HCT116 (cell line): ENCODE measurements at places on chromosomes 7 and 10.

DNA sequence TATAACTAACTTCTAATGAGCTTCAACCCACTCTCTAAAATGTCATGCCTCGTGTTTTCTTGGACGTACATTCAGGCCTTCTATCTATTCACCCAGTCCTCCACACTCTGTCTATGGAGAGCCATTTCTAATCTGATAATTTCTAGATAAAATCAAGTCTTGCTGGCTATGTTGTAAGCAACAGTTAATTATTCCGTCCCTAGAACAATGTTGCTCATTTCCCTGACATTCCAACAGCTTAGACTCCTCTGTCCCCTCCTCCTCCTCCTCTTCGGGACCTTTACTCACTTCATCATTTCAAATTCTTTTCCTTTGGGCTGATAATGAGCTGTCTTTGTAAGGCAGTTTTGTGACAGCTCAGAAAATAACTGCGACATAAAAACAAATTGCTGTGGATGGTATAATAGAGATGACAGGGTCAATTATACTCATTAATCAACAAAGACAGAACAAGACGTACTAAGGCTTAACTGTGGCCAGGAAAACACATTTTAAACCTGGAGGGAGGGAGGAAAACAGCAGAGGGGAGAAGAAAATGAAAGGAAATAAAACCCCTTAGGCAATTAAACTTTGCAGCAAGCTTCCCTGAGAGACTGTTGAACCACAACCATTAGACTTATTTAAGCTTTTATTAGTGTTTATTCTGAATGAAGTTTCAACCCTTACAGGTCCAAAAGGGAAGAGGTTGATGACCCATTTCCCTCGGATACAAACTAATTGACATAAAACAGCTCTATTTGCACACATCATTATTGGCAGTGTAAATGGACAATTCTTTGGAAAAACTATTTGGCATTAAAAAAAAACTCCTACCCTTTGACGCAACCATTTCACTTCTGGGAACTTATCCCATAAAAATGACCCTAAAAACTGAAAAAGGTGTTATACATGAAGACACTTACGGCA lies 179.1 kb downstream of the SFMBT2 start:
- DNase-seq, result no peak

- no peak for DNase-seq
These were observed 414.6 kb upstream of the ZMIZ1 start for GRCh38 chr10:78654047-78654590.

GRCh38 chr7:143205560-143206293 lies 16.1 kb upstream of the TAS2R40 start:
- DNase-seq, result no peak

DNA sequence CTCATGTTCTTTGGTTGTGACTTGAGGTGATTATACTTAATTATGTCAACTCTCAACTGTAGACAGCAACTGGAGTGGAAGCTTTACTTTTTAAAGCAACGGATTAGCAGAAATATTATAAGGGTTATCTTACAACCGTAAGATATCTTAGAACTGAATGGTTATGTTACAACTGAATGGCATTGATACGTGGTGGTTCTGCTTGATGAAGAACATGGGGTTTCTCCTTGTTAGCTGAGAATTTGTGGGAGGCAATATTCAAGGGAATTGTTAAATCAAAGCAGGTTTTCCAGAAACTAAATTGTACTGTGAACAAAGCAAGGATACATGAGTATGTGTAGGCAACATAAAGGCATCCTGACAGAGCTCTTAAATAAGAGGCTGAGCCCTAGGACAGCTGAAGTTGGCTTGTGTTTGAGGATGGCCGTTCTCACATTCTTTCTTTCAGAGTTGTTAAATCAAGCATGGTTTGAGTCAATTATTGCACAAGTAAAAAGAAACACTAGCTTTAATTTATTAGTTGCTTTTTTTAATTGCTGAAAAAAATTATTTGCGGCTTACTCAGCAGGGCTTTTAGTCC lies 350.0 kb downstream of the PLXDC2 start:
- DNase-seq, result no peak

GRCh38 chr10:22473459-22473858 lies 128.2 kb downstream of the SPAG6 start:
- no peak for DNase-seq

- no peak for DNase-seq
These were observed 28.3 kb downstream of the FZD9 start for GRCh38 chr7:73461782-73462285.

DNA sequence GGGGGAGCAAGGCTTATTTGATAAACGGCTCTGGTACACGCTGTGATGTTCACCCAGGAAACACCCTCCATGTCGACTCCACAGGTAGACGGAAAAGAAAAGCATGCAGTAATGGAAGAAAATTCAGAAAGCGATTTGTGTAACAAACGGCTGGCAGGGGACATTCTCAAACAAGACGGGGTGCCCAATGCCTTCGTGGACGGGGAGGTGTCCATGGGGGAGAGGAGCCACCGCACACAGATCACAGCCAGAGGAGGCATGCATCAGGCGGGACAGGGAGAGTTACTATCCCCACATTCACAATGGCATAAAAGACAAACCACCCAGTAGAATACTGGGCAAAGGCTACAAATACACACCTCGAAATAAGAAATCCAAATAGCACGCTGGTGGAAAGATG lies 20.1 kb downstream of the CNPY1 start:
- no peak for DNase-seq

- DNase-seq, result no peak
These were observed 22.1 kb downstream of the STAMBPL1 start for GRCh38 chr10:88901984-88902789.

GRCh38 chr10:83909001-83909400 lies 230.3 kb upstream of the GHITM start:
- DNase-seq, result no peak

- DNase-seq, result no peak
These were observed 15.1 kb downstream of the GATA3 start for GRCh38 chr10:8069627-8070026.

GRCh38 chr10:110423650-110424049 lies 74.1 kb upstream of the DUSP5 start:
- no peak for DNase-seq

- no peak for DNase-seq
These were observed 181.2 kb upstream of the ANK3 start for GRCh38 chr10:60570896-60571295.

GRCh38 chr7:92413550-92413949 lies 33.7 kb upstream of the GATAD1 start:
- no peak for DNase-seq

- DNase-seq, result no peak
These were observed 5.4 kb downstream of the VIM start for GRCh38 chr10:17233286-17233991.

GRCh38 chr7:6257675-6258074 lies 14.7 kb downstream of the CYTH3 start:
- no peak for DNase-seq

DNA sequence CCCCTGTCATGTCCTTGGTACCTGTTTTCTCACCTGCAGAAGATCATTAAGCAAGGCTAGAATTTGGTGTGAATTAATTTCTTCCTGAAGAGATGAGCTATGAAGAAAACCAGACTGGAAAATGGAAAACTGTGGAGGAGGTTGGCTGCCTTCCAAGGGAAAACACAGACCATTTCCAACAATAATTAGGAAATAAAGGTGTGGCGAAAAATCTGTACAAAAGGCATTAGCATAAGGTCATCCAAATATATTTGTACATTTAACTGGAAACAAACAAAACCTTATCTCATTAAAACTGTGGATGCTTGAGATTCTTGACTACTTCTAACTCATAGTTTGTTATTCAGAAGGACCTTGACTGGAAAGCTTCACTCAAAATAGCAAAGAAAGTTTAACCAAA lies 1.7 kb downstream of the STN1 start:
- no peak for DNase-seq

DNA sequence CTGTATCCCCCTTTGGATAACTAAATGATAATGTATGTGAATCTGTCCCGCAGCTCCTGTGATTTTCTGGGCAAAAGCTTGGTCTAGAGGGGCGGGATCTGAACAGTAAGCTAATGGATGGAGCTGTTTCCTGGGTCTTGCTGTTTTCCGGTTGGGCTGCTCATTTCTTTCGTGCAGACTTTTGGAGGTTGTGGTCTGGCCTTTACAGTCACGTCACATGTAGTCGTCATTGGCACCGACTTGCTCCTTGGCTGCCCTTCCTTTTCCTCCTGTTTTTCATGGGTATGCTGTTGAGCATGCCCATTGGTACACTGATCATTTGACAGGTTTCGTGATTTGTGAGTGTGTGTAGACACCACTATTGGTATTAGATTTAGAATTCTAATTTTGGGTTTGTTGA lies 2.0 kb downstream of the FBH1 start:
- no peak for DNase-seq

- no peak for DNase-seq
These were observed 13.6 kb downstream of the TBATA start for GRCh38 chr10:70771311-70772194.

DNA sequence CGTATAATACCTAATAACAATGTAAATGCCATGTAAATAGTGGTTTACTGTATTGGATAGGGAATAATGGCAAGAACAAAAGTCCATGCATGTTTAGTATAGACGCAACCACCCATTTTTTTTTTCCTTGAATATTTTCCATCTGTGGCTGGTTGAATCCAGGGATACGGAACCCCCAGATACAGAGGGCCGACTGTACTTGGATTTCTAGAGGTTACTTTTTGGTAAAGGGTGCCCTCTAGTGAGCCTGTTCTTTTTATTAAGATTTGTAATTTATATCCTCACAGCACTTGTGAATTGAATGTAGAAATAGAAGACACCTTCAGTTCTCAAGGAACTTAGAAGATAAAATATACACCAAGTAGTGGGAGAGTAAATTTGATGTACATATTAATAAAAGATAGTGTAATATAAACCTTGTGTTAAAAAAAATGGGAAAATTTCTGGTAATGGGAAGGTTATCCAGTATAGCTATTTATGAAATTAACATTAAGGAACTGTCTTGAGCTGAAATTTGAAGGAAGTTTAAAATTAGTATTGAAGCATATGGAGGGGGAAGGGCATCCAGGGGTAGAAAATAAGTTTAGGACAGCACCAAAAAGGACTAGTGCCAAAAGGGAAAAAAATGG lies 32.0 kb downstream of the EXOC6 start:
- DNase-seq, result peak; percentile 37

GRCh38 chr10:10786109-10787090 lies 231.3 kb upstream of the CELF2 start:
- no peak for DNase-seq

GRCh38 chr10:73965890-73966768 lies 31.8 kb upstream of the VCL start:
- DNase-seq, result peak; percentile 99

- no peak for DNase-seq
These were observed 169.9 kb upstream of the AOAH start for GRCh38 chr7:36894190-36894589.

DNA sequence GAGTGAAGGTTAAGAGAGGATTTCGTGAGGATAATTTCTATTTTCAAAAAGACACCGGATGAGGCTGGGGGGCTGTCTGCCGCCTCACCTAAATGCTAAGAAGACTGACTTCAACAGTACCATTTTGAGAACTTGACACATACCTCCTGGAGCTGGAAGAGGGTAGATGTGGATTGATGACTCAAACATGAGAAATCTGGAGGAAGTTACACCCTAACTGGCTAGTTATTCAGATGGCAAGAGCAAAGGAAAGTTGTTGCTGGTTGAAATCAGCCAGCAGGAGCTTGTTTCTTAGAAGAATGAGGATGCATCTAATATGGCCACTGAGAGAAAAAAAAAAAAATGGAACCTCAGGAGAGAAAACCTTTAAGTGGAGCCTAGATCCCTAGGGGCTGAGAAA lies 76.2 kb upstream of the KIAA1217 start:
- no peak for DNase-seq

DNA sequence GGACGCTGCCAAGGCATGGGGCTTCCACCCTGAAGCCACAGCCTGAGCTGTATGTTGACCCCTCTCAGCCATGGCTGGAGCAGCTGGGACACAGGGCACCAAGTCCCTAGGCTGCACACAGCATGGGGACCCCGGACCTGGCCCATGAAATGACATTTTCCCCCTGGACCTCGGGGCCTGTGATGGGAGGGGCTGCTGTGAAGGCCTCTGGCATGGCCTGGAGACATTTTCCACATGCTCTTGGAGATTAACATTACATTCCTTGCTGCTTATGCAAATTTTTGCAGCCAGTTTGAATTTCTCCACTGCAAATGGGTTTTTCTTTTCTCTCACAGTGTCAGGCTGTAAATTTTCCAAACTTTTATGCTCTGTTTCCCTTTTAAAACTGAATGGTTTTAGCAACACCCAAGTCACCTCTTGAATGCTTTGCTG lies 463.6 kb downstream of the ZWINT start:
- DNase-seq, result no peak

DNA sequence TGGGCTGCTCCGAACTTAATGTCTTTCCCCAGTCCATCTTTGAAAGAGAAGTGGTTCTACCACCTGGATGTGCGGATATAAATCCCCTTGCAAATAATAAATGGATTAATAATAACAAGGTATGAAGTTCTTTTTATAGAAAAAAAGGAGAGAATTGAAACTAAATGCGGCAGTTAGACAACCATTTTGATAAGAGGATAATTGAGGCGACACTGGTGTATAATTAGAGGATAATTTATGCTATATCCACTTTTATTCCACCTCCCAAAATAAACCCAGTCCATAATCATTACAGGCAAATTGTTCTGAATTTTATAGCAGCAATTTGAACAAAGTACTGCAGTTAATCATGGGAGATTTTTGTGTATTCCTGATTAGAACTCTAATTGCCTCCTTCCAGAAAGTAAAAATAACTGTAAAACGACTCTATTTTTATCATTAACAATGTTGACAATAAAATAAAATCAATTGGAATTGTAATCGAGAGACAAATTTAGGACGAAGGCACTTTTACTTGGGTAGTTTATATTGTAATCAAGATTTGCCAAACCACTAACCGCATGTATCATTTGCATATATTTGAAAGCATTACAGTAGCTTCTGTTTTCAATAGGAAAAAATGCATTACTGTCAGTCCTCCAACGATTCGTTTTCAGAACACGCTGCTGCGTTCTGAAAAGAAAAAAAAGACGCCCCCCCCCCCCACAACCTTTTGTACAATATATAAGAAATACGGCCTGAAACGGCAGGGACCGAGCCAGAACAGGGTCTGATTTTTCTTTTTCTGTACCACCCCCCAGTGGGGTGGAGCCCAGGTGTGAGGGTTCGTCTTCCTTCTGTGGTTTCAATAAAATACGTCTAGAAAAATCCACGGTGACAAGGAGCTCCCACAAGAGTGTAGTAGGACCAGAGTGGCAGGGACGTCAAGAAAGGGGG lies 838 bp upstream of the DLX6 start:
- DNase-seq, result no peak

GRCh38 chr10:5641501-5641900 lies 24.9 kb downstream of the ASB13 start:
- no peak for DNase-seq
